ENCODE measurements at places on chromosomes 3 and 15.

- no peak for DNase-seq
Measured at GRCh38 chr15:79209690-79210089, 72.8 kb upstream of the ANKRD34C start.

DNA sequence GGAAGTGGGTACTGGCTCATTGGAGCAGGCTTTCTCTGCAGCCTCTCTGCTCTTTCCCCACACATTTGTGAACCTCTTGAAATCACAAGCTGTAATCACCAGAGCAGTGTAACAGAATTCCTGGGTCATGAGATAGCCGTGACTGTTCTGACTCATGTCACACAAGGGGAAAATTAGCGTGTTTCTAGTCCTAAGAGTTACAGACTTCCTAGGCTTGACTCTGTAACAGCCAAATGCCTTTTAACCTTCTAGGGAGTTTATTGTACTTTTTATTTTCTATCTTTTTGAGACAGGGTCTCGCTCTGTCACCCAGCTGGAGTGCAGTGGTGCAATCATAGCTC is 54.7 kb upstream of the TRAK1 start:
- no peak for DNase-seq

GRCh38 chr15:89093509-89093908 is 5.3 kb downstream of the ABHD2 start:
- no peak for DNase-seq

DNA sequence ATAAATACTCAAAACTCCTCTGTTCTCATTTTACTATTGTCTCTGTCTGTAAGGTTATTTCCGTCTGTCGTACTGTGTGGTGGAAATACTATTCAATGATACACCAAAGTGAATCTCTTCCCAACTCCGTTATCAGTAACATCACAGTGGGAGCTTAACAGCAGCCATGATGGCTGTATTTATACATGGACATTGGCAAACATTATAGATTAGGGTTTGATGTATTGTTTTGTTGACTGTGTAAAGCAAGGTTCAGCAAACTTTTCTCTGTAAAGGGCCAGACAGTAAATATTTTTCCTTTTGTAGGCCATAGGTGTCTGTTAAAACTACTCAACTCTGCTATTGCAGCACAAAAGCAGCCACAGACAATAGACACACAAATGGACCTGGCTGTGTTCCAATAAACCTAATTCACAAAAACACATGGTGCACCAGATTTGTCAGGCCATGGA is 23.2 kb downstream of the LIPC start:
- no peak for DNase-seq

GRCh38 chr3:58419780-58420507 is 13.7 kb downstream of the PDHB start:
- no peak for DNase-seq

- DNase-seq: no peak
Measured at GRCh38 chr3:127794402-127794801, 27.9 kb downstream of the MGLL start.

GRCh38 chr3:140911822-140912221 is 29.8 kb upstream of the SLC25A36 start:
- DNase-seq: no peak

DNA sequence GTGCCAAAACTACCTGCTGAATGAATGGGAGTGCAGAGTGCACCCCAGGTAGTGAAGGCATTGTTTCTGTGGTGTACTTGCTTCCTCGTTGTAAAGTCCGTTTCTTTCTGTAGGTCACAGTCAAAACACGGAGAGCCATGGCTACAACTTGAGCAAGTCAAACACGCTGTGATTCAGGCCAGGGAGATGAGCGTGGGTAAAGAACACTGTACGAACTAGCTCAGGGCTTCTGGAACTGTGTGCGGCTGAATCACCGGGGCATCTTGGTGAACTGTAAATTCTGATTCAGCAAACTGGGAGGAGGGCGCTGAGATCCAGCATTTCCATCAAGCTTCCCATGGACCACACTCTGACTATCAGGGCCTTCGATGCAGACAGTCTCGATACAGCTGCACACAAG is 5.0 kb upstream of the TNK2 start:
- DNase-seq: no peak

DNA sequence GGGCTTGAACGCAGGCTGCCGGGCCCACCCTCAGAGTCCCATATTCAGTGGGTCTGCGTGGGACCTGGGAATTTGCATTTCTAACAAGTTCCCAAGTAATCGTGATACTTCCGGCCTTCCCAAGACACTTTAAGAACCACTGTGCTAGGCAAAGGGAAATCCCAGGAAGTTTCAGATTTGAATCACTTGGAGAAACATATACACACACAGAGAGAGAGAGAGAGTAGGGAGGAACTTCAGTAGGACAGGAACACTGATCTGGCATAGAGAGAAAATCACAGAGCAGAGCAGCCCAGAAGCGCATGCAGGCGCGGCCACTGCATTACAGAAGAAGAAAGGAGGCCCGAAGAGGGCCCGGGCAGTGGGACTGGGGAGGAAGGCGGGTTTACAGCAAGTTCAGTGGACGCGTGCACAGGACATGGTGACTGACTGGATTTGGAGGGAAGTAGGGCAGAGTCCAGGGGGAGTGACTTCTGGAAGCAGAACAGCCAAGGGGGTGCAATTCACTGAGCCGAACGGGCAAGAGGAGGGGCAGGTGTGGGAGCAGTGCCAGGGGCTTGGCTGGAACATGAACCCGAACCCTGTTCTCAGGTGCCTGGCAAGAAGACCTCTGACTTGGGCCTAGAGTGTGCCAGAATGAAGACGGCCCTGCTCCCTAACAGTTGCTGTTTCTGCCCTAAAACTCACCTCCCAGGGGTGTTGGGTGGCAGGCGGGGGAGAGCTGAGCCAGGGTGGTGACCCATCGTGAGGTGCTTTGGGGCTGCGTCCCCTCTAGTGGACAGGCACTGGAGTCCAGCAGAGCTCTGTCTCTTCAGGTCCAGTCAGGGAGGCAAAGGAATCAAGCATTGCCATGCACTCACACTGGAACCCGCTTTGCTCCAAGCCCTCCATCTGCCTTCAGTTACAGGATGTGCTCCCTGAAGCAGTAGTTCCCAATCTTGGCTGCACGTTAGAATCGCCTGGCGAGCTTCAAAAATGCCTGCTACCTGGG is 101.3 kb upstream of the HES1 start:
- no peak for DNase-seq

GRCh38 chr3:102449341-102449740 is 14.5 kb downstream of the ZPLD1 start:
- no peak for DNase-seq

- no peak for DNase-seq
Measured at GRCh38 chr3:11476735-11477144, 167.0 kb downstream of the VGLL4 start.

DNA sequence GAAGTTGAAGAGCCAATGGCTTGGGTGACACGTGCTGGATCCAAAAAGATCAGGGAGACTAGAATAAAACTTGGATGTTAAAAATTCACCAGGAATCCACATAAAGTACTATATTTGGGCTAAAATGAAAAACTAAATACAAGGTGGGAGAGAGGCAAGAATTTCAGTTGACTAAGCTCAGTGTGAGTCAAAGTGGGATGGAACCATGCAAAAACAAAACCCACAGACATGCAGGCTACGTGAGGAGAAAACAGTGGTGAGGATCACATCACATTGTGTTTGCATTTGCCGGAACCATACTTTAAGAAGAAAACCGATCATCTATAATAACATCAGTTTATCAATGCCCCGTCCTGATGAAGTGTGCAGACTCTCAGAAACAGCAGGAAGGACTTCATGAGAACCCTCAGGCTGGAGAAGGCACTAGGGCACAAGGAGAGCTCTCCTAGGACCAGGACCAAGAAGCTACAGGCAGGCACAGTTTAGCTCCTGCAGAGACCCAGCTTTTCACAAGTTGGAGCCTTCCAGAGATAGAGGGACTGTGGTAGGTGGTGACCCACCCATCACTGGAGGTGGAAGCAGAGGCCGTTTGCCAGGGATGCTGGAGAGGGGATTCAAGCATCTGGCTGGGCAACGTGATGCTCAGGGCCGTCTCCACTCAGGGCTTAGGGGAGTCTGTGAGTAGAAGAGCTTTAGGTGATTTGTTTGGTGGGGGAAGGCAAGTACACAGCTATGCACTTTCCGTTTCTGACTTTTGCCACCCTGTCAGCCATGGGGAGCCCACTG is 29.0 kb upstream of the NR2E3 start:
- no peak for DNase-seq

- DNase-seq: no peak
Measured at GRCh38 chr3:26592451-26592850, 30.1 kb upstream of the LRRC3B start.

DNA sequence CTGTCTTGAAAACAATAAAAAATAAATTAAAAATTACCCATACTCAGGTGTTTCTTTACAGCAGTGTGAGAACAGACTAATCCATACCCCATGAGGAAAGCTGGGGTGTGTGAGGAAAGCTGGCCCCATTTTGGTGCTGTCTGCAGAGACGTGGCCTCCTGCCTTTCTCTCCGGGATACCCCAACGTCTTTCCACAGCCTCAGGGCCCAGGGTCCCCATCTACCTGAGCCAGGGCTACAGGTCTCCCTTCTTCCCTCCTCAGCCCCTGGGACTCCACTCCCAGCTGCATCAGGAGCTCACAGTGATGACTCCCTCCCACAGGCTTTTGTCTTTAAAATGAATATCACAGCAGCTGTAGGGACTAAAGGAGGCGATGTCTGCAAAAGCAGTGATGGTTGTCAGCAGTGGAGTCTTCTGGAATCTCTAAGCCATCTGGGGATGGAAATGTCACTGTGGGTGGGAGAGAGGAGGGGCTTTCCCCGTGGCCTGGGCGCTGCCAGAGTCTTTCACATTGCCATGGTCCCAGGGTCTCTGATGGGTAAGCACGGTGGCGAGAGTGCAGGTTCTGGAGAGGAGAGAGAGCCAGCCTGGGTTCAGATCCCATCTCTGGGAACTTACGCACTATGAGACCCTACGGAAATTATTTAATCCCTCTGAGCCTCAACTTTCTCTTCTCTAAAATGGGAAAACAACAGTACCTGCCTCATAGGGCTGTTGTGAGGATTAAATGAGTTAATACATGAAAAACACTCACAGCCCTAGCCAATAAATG is 259.3 kb downstream of the PLCL2 start:
- no peak for DNase-seq

- no peak for DNase-seq
Measured at GRCh38 chr15:96334705-96335410, 4.4 kb downstream of the NR2F2 start.

DNA sequence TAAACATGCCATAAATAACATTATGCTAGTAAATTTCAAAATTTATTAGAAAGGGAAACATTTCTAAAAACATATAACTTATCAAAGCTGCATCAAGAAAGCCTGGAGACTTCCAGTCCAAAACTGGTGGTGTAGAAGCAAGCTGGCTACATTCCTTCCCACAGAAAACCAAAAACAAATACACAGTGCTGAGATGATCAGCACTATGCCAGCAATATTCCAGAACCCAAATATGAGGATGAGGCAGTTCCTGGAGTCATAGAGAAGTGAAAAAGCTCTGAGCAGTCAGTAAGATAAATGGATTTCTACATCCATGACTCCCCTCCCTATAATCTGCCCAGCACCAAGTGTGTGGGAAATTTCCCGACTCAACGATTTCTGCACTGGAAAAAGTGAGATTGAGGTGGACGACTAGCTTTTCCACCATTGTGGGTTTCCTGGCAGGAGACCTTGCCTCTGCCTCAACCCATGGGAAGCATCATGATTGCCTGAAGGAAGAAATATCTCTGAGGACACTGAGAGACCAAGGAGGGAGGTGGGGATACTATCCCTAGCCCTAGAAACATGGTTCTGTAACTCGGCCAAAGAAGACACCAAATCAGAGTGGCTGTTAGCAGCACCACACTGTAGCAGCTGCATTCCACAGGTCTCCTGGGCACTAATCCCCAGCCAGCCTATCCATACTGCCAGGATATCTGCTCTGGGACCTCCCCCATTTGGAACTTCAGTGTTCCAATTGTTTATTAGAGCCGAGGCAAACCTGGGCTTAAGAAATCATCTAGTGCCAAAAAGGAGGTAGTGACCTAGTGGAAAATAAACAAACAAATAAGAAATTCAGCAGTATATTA is 11.8 kb upstream of the CLN6 start:
- DNase-seq: no peak

- no peak for DNase-seq
Measured at GRCh38 chr3:56921573-56922453, 120.1 kb upstream of the ARHGEF3 start.

GRCh38 chr3:34189133-34189532 is 390.7 kb downstream of the PDCD6IP start:
- DNase-seq: no peak

GRCh38 chr15:25812073-25812472 is 51.1 kb downstream of the ATP10A start:
- DNase-seq: no peak

DNA sequence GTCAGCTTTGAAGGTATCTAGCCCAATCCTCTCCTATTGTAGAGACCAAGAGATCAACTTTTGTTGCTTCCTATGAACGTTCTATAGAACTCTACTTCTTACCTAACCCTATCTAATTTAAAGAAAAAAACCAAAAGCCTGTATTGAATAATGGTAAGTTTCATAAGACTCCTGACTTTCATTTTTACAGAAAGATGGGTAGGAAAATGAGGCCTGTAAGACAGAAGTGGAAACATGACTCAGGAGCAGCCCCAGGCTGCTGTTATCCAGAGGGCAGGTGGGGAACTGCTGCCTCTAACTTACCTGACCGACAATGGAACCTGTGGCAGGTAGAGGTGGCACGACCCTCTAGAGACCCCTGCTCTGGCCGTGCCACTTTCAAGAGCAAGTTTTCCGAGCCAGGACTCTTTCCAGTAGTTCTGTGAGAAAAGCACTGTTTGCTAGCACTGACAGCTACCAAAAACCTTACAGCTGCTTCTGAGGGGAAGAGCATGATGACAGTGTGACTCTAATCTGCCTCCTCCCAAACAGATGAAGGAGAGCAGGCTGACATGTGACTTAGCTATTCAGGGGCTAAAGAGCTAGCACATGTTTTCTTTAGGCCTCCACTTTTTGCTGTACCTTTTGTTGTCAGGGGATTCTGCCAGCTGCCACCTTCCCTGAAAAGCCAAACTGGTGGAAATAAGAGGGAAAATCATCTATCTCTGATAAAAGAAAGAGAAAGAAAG is 17.5 kb downstream of the POPDC2 start:
- no peak for DNase-seq
